ENCODE measurements at places on chromosomes 12 and 14. TPM values are rescaled to one million over a fixed set of nuclear protein-coding genes. Genes with fewer than 3 reads are reported as not detected.

DNA sequence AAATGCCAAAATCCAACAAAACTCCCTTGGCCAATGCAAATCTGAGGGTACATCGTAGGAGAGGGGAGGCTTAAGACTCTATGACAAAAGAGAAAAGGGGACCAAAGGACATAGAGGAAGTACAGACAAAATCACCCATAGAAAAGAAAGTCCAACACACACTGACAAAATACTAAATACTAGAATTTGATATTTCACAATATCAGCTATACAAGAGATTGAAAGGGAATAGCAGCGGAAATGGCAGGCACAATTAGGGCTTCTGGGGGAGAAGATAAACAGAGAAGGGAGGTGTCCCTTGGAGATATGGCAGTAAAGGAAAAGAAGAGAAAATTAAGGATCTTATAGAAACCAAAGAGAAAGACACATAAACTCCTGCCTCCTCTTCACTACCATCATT lies 29.0 kb downstream of the ATP2B1 start:
- no peak for DNase-seq

DNA sequence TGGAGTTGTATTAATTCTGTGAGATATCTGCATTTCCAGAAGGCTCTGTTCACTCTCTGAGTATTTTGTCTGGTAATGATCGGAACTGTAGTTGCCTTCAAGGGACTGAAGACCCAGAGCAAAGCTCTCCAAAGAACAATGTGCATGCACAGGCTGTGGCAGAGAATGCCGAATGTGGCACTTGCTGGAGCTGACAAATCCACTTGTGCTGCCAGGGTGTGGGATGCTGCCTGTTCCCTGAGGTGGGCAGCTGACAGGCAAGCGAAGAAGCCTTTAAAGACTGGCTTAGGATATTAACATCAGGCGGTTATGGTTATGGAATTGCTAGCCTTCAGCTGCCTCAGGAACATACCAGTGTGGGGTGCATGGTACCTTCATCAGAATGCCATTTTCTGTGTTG lies 419.9 kb upstream of the ATP2B1 start:
- no peak for DNase-seq

DNA sequence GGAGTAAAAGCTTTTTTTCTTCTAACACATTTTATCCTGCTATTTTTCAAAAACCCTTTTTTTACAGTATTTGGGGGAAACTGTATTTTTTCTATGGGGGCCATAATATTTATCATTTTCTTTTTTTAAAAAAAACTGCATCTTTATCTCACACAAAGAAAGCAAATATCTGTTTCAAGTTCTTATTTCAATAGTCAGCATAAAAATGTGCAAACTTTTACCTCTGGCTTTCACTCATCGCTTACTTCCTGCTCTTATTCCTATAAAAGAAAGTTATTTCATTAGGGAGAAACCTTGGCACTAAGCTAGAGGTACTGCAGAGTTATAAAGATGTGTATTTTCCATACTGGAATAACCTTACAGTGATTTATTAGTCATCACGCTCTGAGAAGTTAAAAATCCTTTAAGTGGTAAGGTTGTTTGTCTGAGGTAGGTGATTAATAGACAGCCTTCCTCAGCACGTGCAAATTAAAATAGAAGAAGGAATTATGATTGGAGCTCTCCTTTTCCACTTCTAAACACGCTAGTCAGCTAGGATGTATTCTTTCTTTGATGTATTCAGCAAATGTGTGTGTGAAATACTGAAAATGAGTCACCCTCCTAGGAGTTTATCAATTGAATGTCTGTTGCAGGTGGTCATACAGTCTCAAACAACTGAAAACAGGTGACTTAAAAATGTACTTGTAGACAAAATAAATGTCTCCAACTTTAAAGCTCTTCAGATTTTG lies 461.0 kb downstream of the GXYLT1 start:
- DNase-seq, result no peak

DNA sequence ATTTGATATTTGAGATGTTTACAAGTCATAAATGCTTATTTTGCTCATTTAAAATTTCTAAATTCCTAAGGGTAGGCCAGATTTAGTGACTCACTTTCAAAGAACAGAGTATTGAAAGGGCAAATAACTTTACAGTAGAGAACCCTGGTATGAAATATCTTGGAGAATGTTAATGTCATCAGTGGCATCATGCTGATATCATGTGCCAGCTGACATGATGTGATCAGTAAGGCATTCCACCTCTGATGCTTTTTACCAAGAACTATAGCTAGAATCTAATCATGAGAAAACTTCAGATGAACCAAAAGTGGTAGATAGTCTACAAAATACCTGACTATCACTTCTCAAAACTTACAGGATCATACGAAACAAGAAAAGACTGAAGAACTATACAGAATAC lies 2.9 kb upstream of the FLRT2 start:
- no peak for DNase-seq

GRCh38 chr14:56797003-56797568 lies 13.2 kb downstream of the OTX2 start:
- DNase-seq, result no peak

- DNase-seq, result no peak
Measured at GRCh38 chr12:9587987-9588600, 19.6 kb downstream of the KLRB1 start.

GRCh38 chr12:45615268-45615667 lies 114.2 kb upstream of the ARID2 start:
- DNase-seq, result no peak

- no peak for DNase-seq
Measured at GRCh38 chr12:22285846-22286245, 48.7 kb downstream of the ST8SIA1 start.

DNA sequence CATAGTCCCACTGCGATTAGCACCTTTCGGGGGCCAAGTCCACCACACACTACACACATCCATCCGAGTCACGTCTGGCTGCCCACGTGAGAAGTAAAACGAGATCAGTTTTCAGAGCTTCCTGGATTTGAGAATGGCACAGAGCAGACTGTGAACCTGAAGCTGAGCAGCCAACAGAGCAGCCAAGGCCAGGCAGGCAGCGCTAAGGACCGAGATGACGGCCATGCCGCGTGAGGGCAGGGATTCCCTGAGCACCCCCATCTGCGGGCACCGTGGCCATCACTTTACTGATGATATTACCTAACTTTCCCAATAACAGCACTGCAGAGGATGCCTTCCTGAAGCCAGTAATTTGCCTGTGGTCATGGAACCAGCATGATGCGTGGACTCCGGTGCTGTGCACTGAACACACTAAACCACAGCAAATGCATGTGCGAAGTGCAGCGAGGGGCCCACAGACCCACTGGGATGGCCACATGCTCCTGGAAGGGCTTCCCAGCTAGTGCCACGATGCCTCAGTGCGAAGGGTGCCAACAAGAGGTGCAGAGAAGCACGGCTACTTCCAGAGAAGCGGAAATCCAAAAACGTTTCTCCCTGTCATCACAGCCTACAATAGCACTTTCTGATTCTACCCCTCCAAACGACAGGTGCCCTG lies 56.0 kb downstream of the RNF34 start:
- DNase-seq, result no peak

- DNase-seq, result no peak
Measured at GRCh38 chr14:59328454-59328853, 136.7 kb downstream of the GPR135 start.

DNA sequence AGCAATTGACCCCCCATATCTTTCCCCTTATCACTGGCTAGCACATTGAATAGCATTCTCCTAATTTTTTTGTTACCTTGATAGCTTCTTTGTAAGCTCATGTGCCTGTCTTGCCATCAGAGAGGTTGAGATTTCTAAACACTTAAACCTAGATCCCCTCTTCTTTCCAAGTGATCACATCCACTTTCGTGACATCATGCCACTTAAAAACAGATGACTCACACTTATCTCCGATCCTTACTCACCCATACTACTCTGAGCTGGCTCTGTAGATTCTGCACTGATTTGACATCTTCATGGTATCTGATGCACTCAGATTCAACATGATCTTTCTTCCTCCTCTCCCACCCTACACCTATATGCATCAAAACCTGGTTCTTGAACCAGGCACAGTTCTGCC lies 10.5 kb downstream of the GPR137C start:
- no peak for DNase-seq

- no peak for DNase-seq
Measured at GRCh38 chr12:88063375-88063774, 34.2 kb upstream of the C12orf50 start.

- DNase-seq, result no peak
Measured at GRCh38 chr14:89953602-89954001, 928 bp downstream of the EFCAB11 start.

DNA sequence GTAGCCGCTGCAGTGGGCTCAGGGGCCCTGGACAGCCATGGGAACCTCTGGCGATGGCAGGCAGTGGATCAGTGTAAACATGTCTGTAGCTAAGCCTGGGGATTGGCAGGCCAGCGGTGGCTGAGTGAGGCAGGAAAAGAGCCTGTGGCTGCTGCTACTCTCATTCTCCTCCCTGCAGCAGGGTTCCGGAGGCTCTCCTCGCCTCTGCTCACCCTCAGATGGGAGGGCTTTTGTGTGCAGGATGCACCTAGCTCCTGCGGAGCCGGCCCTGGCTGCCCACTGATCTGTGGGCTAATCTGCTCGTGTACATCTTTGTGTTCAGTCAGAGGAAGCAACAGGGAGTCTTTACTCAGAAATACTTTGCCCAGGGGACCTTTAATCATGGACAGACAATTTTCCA lies 59.5 kb downstream of the GALNT8 start:
- DNase-seq, result no peak

Gene SERPINA9
- not detected for total RNA-seq

Measured in ovary (tissue), 10 donors.